Right atrium auricular region (tissue), 2 donors: ENCODE measurements at places on chromosomes 6 and 20. TPM values are rescaled to one million over a fixed set of nuclear protein-coding genes. Genes with fewer than 3 reads are reported as not detected.
A peak's percentile ranks its signal among the peaks of the same experiment; 100 is the strongest.

- no peak for DNase-seq
Measured at GRCh38 chr6:166306378-166307081, 1.7 kb downstream of the PRR18 start.

DNA sequence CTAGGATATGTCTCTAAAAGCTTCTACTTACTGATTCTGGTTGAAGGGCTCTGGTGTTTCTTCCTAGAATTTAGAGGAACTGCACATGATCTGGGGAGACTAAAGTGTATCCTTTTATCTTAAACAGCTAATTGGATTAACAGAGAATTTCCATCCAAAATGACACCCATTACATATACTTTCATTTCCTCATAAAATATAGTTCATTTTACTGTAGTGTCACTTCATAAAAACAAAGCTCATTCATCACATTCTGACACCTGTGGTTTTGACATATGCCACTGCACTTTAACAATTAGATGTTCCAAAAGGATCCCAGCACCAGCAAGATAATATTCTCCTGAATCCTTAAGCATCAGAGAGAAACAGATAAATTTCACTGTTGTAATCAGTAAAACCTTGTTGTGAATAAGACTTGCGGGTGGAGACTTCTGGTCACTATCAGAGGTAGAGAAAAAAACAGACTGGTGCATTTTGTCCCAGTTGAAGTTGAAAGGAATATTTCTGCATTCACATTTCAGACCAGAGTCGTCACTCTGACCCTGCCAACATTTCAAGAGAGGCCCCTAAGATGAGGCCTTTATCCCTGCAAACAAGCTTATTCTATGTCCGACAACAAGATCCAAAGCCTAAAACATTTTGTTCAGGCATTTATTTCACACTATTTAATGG is 175.3 kb upstream of the BMP5 start:
- no peak for DNase-seq

- no peak for DNase-seq
Measured at GRCh38 chr20:43825581-43825980, 89.1 kb upstream of the TOX2 start.

DNA sequence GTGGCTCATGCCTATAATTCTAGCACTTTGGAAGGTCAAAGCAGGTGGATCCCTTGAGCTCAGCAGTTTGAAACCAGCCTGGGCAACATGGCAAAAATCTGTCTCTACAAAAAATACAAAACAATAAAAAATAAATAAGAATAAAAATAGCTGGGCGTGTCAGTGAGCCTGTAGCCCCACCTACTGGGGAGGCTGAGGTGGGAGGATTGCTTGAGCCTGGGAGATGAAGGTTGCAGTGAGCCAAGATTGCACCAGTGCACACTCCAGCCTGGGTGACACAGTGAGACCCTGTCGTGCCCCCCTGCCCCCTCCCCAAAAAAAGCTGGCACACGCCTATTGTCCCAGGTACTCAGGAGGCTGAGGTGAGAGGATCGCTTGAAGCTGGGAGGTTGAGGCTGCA is 35.1 kb upstream of the SRPK1 start:
- no peak for DNase-seq

- DNase-seq: no peak
Measured at GRCh38 chr6:34152042-34152524, 6.2 kb upstream of the GRM4 start.

DNA sequence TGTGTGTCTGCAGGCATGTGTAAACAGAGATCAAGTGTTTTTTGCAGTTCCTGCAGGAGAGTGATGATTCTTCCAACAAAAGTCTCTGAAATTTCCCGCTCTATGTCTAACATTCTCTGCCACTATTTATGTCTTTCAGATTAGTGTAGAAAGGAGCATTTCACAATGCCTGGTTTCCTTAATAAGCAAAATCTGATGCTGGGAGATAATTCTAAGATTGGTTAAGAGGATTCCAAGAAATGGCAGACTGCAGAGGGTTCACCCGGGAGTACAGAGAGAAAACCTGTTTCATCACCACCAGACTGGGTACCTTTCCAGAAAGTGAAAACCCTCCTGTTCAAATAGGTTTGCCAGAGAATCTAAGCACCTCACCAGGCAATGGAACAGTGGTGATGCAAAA is 62.7 kb downstream of the FOXC1 start:
- DNase-seq: no peak

DNA sequence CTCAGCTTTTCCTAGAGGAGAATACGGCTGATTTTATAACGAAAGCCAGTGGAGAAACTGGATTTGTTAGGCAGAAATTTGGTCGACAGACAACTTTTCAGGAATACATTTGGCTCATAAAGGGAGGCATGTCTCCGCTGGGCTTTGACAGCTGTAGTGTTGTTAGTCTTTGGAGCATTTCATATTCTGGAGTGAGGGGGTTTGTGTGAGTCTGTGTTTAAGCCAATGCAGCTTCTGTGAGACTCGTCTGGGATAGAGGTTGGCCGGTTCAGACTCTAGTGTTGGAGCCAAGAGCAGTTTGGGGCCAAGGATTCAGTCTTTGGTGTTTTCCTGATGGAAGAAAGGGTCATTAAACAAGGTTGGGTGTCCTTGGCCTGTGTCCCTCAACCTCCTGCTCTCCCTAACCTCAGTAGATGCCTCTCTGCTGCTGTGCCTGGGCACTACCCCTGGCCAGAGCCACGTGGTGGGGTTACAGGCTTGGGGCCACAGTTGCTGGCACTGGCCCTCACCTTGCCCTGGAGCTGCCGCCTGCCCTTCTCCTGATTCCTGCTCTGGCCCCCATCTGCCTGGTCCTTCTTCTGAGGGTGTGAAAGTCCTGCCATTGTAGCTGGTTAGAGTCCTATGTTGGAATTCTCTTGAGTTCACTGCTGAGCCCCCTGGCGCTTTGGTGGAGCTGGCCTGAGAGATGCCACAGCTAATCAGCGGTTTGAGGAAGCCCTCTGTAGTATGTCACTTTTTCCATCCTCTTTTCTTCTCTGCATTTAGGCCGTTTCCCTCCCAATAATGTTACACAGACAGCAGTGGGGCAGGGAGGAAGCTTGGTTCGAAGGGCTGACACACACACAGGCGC is 6.9 kb downstream of the PTK7 start:
- DNase-seq: no peak

GRCh38 chr6:158910484-158911440 is 89.2 kb downstream of the RSPH3 start:
- no peak for DNase-seq

GRCh38 chr6:160238278-160238711 is 20.3 kb downstream of the SLC22A2 start:
- DNase-seq: no peak

DNA sequence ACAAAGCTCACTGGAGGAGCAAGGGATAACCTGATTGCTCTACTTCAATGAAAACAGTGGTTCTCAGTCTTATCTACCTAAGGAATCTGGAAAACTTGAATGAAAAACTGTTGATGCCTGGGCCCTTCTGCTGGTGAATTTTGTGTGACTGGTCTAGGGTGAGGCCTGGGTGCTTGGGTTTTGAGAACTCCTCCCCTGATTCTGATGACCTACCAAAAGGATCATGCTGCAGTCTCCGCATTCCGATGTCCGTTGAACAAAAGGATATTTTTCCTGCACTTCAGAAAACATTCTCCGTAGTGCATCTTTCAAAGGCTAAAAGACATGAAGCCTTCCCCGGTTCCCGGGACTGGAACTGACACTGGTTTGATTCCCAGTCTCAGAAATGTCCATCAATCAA is 157.9 kb downstream of the SYNDIG1 start:
- DNase-seq: peak; percentile 30

KDM1B gene
- 8.7 TPM for total RNA-seq

E2F3 gene
- 6.0 TPM for total RNA-seq

EMILIN3 gene
- 4.9 TPM for total RNA-seq

ANGPT4 gene
- not detected for total RNA-seq

SRMS gene
- total RNA-seq: not detected

CALHM4 gene
- not detected for total RNA-seq
